ENCODE measurements at places on chromosomes 11 and 22.

DNA sequence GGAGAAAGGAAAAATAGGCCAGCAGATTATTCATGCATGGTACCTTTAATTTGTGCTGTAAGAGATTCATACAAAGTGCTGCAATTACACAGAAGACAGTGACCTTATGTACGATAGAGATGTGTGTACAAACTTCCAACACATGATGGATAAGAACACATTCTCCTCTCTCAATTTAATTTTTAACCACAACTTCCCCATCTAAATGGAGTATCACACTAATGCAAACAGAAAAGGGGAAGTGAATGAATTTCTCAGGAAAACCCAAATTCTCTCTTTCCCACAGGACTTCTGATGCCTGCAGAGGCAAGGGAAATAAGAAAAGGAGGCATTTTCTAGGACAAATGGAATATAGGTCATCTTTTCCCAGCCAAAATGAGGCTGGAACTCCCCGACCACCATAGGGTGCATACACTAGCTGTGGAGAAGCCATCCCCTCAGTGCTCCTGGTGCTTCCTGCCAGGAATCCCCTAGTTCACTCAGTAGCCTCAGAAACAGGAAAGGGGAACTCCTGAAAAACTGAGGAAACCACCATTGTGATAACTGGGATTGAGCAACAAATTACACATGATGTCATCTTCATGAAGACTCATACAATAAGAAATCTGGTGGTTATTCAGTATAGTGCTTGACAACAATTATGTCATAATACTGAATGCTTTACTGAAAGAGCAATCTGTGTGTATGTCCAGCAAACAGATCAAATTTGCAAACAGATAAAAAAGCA, 22.4 kb downstream of the MMP10 start:
- DNase-seq = no peak

DNA sequence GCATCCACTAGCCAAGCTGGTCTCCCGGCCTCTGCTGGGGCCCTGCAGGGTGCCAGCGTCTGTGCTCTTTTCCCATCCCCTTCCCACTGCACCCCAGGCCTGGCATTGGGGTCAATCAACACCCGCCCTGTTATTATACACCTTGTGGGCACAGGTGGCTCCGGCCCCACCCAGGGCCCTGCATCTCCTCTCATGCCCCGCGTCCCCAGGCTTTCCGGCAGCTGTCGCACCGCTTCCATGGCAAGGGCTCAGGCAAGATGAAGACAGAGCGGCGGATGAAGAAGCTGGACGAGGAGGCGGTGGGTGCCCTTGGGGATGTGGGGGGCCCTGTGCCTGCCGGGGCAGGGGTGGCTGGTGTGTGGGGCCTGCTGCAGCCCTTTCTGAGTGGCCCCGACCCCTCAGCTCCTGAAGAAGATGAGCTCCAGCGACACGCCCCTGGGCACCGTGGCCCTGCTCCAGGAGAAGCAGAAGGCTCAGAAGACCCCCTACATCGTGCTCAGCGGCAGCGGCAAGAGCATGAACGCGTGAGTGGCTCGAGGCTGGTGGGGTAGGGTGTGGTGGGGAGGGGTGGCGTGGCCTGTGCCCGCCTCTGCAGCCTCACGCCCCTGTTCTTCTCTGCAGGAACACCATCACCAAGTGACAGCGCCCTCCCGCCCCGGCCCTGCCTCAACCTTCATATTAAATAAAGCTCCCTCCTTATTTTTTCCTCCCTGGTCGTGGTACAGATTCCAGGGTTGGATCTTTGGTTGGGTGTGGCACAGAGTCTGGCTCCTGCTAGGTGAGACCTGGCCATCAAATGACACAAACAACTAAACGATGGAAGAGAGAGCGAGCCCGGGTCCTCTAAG, 17.1 kb downstream of the SART1 start:
- DNase-seq = no peak

GRCh38 chr22:19964701-19965386, 23.2 kb upstream of the TXNRD2 start:
- DNase-seq = no peak

- DNase-seq = no peak
Observed at GRCh38 chr11:120354068-120354467, 17.9 kb downstream of the ARHGEF12 start.

- DNase-seq = no peak
Observed at GRCh38 chr22:42317691-42318547, 47.5 kb upstream of the TCF20 start.

DNA sequence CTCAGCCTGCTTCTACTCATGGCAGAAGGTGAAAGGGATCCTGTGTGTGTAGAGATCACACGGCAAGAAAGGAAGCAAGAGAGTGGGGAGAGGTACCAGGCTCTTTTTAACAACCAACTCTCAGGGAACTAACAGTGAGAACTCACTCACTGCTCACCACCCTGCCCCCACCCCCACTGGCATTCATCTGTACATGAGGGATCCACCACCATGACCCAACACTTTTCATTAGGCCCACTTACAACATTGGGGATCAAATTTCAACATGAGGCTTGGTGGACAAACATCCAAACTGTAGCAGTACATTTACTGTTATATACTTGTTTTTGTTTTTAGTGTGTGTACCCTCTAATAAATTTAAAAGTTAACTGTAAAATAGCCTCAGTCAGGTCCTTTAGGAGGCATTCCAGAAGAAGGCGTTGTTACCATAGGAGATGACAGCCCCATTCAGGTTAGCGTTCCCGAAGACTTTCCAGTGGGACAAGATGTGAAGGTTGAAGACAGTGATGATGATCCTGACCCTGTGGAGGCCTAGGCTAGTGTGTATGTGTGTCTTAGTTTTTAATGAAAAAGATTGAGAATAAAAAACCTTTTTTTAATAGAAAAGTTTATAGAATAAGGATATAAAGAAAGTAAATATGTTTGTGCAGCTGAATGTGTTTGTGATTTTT, 11.3 kb downstream of the CUL5 start:
- DNase-seq = no peak

DNA sequence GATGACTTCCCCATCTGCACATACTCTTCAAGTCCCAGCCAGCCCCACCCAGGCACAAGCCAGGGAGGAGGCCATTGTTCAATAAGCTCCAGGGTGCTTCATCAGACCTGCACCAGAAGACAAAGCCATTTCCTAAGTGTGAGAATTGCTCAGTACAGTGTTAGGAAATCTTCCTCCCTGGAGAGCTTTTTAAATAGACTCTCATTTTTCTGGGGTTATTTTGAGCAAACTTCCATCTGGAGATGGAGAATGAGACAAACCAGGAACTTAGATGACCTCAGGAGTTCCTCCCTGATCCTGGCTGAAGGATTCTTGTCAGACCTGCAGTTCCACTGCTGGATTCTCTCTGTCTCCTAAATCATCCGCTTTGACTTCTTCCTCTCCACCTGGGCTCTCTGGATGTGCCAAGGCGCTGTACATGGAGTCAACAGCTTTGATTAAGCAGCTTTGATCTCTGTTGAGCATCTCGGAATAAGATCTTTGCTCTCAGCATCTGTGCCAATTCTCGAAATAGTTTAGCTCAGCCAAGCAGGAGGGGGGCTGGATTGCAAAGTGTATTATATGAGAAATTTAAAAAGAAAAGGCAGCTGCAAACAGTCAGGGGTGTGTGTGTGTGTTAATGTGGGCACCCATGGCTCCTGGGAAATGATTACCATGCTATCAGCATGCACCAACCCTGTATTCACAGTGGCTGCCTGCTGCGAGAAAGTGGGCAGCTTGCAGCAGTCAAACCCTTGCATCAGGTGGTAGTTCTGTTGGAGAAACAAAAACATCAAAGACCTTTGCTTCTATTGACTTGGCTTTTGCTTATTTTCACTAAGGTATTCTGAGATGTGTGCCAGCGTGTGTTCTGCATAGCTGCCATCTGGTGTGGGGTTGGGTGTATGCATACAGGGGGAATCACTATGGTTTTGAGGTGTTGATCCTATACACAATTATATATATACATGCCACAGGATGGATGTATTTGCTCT, 70.2 kb upstream of the NAV2 start:
- DNase-seq = no peak

DNA sequence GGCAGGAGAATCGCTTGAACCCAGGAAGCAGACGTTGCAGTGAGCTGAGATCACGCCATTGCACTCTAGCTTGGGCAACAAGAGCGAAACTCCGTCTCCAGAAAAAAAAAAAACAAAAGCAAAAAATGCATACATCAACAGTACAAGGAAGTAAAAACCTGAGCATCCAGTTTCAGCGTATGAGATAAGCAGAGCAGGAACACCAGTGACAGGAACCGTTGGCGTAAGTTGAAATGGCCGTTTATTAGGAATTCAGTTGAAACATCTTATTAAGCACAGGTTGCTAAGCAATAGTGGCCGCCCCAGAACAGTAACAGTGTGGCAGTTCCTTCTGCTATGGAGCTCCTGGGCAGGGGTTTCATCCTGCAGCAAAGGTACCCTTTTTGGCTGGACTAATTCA, 4.0 kb upstream of the L3MBTL2 start:
- no peak for DNase-seq

DNA sequence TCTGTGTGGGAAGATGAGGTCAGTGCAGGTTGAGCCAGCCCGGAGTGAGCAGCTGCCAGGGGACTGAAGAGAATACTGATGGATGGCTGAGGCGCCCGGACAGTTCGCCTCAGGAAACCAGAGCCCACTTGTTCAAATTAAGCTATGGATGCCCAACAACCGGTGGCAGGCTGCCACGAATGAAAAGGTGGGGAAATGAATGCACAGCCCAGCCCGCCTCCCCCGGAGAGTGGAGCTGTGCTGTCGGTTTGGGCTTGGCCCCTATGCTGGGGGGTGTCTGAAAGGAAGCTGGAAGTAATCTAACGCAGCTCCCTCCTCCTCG, 21.9 kb downstream of the HSPA8 start:
- DNase-seq = no peak

- no peak for DNase-seq
Observed at GRCh38 chr11:134275534-134276395, at the start of gene GLB1L3. GLB1L3 (plus strand) TSS chr11:134276379; CDS start chr11:134276741, 362 bp downstream.

DNA sequence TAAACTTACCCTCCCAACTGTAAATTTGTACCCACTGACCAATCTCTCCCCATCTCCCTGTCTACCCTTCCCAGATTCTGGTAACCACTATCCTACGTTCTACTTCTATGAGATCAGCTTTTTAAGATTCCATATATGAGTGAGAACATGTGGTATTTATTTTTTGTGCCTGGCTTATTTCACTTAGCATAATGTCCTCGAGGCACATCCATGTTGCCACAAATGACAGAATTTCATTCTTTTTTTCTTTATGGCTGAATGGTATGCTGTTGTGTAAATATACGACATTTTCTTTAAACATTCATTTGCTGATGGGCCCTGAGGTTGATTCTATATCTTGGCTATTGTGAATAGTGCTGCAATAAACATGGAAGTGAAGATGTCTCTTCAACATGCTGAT, 74.7 kb upstream of the RRM1 start:
- DNase-seq = no peak

- DNase-seq = peak; percentile 94
Observed at GRCh38 chr22:37804881-37805809, 2.6 kb upstream of the GCAT start.

- no peak for DNase-seq
Observed at GRCh38 chr11:10784232-10785145, 24.2 kb downstream of the EIF4G2 start.

DNA sequence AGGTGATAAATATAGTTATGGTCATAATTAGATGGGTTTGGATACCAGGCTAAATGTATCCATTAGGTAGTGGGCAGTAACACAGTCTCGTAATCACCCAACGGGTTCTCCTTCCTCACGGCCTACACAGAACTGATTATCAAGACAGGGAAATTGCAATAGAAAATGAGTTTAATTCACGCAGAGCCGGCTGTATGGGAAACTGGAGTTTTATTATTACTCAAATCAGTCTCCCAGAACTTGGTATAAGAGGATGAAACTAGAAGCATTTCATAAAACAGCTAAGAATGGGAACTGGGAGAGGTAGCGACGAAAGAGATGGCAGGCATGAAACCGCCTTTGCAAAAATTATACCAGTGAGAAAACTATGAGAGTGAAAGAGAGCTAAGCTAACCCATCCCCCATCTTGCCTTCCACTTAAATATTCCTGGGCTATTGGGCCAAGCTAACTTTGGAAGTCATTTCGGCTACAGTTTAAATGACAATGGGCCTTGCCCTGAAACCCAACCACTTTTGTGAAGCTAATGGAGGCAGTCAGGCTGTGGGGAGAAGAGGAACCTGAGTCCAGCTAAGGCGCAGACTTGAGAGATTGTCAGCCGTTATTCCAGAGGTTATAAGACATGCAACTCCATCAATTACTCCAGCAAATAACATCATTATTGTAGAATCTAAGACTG, 29.6 kb downstream of the CTSC start:
- no peak for DNase-seq

GRCh38 chr11:116262370-116262769, 510.4 kb downstream of the BUD13 start:
- no peak for DNase-seq

DNA sequence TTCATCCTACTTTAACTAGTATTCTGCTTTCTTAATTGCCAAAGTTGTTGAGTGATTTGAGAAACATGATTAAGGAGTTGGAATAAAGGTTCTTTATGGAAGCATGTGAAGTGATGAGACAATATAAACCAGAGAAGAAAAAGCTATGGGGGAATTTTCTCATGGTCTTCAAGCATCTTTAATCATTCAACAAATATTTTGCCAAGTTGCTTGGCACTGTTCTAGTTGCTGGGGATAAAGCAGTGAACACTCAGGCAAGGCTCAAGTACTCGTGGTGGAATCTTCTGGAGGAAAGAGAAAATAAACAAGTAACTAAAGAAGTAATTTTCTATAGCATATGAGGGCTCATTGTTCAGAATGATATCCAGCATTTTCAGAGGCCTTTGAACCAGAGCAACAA, 9.2 kb upstream of the PIWIL4 start:
- no peak for DNase-seq

DNA sequence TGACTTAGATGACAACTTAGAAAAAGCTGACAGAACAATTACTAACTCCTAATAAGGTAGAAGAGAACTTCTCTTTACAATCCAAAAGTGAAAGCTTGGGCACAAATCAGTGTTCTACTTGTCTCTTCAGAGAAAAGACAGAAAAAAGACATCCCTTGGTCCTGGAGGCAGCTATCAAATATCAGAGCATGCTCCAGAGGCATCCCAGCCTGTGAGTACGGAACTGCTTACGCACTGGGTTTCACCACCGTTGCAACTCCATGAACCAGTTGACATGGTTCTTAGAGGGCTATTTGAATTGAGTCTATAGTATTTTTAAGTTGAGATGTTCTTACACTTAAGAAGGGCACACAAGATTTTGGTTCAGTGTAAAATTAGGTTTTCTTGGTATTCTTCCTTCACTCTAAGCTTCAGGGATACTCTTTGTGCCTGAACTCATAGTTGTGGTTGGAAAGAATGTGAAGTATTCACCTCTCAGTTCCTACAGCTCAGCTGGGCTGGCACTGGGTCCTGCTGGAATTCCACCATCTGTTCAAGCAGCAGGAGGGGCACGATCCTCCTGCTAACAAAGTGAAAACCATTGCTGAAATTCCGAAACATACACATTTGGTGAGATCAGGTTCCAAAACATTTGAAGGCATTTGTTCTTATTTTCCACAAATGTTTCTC, 6.3 kb downstream of the AKIP1 start:
- DNase-seq = peak; percentile 80

Measured in left hindlimb (tissue), 1 donor.